ENCODE measurements at places on chromosomes 2 and 18.

DNA sequence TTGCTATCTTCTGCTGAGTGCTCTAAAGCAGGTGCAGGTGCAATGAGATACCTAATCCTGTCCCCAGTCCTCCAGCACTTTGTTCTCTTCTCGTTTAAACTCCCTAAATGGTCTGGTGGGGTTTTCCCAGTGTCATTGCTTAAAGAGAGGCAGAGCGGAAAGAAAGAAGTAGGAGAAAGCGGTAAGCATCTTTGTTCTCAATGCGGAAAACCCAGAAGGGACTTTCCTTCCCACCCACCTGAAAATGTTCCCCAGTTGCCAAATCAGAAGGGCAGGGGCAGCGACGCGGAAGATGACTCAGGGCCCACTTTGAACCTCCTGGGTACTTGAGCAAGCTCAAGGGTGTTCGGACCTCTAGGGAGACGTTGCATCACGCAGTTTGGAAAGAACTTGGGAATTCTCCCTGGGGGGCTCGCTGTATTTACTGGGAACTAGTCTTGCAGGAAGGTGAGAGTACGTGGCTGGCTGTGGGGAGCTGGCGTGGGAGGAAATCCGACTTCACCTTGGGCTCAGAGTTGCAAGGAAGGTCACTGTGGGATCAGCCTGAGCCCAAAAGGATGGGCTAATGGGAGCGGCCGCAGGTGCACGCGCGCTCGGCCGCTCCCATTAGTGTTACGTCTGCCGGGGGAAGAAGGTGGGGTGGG, 589 bp upstream of the SGPP2 start:
- DNase-seq, result no peak

DNA sequence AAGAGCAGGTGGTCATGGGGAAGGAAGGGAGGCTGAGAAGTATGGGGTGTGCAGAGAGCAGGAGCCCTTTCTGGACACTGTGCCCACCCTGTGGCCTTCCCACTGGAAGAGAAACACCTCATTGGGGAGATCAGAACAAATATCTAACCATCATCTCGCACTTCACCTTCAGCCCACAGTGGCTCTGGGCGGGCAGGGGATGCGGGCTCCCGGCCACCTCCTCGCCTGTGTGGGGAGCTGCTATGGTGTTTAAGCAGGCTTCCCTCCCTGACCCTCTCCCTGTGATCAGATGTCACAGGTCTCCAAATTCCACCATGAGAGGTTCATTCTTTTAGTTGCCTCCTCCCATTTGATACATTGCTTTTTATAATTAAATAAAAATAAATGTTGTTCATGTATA, 5.0 kb downstream of the FBLN7 start:
- DNase-seq, result no peak

DNA sequence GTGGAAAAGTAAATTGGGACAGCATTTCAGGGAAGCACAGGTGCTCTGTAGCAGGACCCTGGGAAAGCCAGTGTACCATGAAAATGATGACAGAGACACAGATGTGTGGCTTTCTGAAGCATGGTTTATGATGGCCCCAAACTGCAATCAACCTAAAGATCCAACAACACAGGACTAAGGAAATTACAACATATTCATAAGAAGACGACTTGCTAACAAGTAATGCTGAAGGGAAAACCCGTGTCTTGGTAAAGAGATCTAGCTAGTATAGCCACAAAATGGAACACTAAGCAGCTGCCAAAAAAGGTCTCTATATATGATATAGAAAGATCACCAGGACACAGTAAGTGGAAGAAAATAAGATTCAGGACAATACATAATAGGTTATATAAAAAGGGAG, 53.2 kb downstream of the UXS1 start:
- DNase-seq, result no peak

DNA sequence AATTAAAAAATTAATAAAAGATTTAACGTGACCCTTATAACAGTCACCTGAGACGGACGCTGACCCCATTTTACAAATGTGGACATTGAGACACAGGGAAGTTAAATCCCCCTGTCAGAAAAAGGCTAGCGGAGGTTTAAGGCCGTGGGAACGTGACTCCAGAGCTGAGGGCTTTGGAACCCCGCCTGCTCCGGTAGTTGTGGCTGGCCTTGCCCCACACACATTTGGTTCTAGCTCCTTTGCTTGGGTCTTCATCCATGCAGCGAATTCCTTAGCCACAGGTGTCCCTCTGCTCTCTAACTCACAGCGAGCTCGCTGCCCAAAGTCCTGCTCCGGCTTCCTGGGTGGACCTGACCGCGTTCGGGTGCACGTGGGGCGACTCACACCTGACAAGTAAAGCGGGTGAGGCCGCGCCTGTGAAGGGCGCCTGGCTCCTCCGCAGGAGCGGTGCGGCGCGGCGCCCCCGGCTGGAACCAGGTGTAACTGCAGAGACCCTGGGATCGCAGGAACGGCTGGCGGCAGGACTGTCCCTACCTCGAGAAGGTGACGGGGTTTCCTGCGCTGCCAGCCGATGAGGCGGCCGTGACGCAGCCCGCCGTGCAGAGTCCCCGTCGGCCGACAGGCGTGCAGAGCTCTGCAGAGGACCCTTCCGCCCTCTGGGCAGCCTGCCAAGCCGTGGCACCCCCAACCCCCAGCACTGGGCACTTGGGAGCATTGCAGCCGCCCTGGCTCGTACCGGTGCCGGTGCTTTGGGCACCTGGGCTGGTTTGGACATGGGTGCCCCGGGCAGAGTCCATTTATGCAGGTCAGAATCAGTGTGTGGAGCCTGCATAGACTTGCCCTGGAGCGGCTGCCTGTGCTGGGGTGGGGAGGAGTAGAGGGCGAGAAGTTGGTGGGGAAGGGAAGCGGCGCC, 2.4 kb upstream of the PROC start:
- DNase-seq, result no peak

GRCh38 chr2:166092889-166093288, 34.9 kb downstream of the SCN1A start:
- DNase-seq, result no peak

- no peak for DNase-seq
Observed at GRCh38 chr2:65281627-65282351, 54.2 kb downstream of the ACTR2 start.

DNA sequence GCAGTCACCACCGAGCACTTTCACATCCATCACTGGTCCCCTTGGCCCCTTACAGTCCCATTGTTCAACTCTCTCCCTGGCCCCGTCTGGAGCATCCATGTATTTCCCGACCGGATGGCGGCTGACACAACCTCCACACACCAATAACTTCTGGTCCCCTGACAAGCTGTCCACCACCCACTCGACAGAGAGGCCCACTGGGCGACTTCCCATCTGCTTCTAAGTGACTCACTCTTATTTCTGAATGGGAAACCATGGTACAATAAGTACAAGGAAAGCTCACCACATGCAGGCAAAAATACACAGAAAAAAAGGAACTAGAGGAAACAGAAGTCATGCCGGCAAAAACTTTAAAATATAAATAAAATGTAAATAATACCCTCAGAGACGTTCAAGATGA, 82.9 kb upstream of the RAB12 start:
- no peak for DNase-seq

DNA sequence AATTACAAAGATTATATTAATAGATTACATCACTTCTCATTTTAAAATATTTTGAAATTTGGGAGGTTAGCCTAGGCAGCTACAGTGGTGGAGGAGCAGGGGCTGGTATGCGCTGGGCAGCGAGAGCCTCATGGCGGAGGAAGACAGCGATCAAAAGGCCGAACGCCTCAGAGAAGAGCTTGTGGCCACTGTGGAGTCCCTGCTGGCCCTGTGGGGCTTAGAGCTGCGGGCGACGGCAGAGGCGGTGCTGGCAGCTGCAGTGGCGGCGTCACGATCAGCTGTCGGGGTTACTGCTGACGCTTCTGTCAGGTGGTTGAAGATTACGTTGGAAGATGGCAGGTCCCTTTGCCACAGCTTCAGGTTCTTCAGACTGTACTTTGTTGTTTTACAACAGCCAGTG, 87.4 kb downstream of the ROCK2 start:
- no peak for DNase-seq

- DNase-seq, result no peak
Observed at GRCh38 chr2:180621366-180621765, 359.0 kb upstream of the UBE2E3 start.

DNA sequence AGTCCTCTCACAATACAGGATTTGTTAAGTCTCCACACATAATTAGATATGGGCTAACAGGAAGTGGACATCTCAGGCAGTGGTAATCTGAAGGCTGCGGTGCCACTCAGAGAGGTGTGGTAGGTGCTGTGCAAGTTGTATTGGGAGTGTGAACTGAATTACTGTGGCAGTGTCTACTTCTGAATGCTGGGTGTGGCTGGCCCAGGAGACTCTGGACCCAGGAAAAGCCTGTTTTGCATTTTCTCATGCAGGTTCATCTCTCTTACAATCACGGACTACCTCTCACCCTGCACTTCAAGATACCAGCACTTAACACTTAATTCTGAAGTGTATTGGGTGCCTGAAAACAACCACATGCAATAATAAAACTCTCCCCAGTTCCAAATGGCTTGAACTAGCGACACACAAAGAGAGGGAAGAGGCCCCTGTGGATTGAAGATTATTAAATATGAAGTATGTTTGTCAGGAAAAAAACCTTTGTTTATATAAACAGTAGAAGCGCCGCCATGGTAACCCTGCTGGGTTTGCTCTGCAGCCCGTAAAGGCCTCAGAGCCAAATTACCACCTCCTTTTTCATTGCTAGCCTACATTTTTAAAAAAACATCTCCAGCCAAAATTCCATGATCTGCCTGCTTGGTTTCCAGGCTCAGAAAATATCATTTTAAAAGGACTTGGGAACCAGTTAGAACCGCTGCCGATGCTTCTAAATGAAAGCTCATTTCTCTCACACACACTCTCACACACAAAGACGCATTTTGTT, 77.5 kb downstream of the GFPT1 start:
- no peak for DNase-seq

DNA sequence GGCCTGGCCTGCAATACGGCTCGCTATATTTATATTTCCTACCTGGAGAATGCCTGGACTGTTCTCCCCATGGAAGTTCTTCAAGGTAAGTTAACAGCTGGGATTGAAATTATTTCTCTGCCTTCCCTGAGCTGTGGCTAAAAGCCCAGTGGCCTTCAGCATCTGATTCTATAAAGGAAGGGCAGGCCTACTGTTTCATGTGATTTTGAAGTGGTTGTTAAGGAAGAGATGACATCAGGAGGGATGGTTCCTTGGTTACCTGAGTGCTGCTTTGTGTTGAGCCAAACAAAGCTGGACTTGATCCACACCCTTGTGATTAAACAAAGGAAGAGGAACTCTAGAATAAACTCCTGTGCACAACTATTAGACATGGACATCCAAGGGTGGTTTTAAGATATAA, 61.6 kb downstream of the MFSD6 start:
- DNase-seq, result no peak

DNA sequence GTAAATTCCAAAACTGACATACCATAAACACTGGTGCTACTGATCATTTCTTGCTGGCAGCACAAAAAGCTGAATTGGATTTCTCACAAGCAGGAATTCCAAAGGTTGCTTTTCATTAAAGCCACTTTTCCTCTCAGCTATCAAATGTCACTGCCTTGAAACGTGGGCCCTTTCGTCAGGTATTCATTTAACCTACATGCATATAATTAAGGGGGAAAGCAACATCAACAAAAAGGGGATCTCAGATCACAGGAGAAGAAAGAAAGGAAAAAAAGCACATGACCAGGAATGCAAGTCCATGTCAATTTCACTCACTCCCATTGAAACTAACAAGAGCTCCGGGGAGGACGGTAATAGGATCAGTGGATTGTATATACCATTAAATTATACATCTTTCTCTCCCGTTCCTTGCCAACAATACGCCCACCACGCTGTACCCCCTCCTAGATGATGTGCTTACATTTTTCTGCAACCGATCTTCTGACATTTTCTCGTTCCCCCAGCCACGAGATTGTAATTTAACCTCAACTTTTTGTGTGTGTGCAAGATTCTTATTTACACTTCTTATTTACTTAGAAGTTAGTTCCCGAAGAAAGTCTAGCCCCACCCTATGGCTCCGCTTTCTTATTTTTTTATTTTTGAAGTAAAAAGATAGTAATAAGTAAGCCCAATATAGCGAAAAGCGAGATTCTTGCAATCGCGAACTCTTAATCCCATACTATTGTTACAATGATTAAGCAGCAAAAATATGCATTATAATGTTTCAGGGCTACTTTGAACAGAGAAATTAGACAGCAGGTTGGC, 725 bp downstream of the FIGN start:
- no peak for DNase-seq

GRCh38 chr2:142020368-142020767, 110.4 kb downstream of the LRP1B start:
- DNase-seq, result no peak

DNA sequence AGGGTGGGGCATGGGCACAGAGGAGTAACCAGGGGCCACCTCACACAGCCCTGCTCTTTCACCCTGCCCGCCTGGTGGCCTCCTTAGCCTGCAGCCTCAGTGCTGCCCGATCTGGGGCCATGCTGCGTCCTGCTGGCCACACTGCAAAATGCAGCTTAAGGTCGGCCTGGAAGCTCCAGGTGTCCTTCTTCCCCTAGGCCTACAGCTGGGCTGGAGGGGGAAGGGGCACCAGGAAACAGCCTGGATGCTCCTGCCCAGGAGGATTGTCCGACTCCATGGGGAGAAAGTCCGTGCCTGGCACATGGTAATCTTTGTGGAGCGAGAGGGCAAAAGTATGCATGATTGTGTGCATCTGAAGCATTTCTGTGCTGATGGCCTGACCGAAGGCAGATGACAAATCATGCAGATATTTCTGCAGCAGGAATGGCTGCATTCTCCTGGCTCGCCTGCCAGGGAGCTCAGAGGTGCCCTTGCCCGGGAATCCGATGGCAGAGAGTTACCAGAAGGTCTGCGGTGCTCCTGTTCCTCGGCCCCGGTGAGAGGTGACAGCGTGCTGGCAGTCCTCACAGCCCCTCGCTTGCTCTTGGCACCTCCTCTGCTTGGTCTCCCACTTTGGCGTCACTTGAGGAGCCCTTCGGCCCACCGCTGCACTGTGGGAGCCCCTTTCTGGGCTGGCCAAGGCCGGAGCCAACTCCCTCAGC, 12.8 kb upstream of the ALPP start:
- DNase-seq, result no peak

DNA sequence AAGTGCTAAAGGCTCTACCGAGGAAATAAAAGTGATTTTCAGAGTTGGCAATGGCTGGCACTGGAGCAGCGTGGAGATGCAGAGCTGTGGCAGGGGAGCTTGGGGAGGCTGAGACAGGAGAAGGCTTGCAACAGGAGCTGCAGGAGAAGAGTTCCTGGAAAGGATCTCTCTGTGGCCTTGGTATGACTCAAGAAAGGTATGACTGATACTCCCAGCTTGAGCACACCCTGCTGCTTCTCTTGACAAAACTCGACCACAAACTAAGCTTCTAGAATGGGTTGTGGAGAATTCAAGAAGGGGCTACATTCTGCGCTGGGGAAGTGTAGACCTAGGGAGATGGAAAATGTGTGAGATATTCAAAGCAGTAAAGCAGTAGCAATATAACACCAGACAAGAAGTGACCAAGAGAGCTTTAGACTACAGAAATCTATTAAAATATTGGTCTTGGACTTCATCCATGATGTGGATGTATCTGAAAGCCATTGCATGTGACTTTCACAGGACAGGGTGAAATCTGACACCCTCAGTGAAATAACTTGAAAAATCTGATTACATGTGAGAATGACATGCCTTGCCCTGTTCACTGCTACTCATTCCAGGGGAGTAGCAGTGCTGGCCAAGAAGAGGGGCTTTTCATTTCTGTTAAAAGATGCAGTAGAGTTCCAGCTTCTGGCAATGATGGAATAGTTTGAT, 41.5 kb downstream of the SUCLG1 start:
- no peak for DNase-seq

- DNase-seq, result no peak
Observed at GRCh38 chr2:105794926-105795574, 50.3 kb downstream of the NCK2 start.

- no peak for DNase-seq
Observed at GRCh38 chr18:49749563-49749962, 63.8 kb downstream of the ACAA2 start.

- DNase-seq, result no peak
Observed at GRCh38 chr2:127094509-127095366, 12.2 kb downstream of the BIN1 start.

Measured in esophagus squamous epithelium (tissue), 5 donors.